CD4-positive, alpha-beta T cell treated with Interleukin-1 beta for 1 hour (primary cell): ENCODE measurements at places on chromosomes 12 and 14.

DNA sequence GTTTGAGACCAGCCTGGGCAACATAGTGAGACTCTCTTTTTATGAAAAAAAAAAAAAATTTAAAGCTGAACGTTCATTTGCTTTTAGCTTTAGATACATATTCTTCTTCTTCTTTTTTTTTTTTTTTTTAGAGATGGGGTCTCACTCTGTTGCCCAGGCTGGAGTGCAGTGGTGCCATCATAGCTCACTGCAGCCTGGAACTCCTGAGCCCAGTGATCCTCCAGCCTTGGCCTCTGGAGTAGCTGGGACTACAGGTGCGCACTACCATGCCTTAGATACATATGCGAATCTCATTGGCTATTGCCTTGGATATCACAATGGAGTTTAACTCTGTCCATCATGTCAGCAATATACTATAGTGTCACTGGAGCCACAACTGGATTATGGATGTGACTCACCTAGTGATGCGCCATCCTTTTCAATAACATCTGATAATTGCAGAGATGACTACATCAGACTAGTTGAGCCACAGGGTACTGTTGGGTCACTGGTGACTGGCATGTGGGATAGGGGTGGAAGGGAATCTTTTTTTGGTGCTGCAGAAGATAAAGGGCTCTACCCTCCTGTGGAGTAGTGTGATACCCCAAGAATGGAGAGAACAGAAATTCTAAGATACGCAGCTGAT is 2.7 kb upstream of the ADIPOR2 start:
- no peak for DNase-seq

DNA sequence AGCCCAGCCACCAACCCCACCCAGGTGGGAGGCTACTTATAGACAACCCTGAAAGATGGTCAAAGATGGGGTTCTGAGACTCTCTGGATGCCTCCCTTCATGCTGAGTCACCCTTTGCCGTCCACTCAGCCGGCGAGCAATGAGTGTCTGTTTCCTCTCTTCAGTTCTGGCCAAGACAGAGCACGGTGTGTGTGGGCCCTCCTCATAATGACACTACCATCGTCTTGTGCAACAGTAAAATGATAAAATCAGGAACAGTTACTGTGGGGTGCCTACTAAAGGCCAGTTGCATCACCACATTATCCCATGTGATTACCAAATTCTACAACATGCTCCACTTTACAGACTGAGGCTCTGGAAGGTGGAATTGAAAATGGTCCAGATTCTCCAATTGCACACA is 7.0 kb upstream of the BDKRB1 start:
- no peak for DNase-seq

DNA sequence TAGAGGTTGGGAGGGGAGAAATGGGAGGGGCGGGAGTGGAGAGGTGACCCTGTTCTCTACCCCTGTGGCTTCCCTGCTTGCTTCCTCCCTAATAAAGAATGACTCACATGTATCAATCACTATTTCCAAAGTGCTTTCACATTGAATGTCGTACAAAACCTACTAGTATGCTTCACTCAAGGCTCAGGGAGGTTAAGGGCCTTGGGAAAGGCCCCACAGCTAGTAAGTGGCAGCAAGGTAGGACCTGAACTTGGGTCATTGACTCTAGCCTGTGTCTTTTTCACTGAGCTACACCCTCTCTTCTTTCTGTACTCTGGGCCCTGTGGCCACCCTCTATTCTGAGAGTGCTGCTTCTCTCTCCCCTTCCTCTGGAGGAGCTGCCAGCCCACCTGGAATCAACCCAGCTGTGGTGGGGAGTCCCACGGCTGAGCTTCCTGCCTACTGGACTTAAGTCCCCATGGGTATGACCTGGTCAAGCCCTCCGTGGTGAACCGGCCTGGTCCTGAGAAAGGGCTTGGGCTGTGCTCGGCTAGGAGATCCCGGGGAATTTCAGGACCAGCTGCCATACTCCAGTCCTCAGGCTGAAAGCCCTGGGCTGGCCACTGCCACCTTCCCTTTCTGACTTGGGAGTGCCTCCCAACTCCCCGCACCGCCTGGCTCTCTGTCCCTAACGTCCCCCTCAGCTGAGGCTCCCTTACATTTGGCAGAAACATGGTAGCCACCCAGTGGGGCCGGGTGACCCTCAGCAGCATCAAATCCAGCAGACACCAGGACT is 13.0 kb downstream of the SLC48A1 start:
- DNase-seq, result no peak

DNA sequence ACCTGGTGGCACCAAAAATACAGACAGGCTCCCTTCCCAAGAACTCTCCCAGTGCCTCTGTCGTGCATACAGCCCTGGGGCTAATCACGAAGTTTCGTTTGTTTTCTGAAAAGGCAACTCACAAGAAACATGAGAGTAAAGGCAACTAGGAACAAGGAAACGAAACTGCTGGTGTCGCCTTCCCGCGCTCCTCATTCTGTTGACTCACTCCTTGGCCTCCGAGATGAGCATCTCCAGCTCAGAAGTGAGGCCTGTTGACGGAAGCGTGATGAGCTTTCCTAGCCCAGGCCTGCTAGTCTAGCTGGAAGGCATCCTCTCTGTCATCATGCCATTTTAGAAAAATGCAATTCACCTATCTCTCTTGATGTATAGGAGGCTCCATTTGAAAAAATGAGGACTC is 50.5 kb downstream of the TTC9 start:
- peak; percentile 58 for DNase-seq

GRCh38 chr12:16027002-16027401 is 115.9 kb downstream of the DERA start:
- no peak for DNase-seq

DNA sequence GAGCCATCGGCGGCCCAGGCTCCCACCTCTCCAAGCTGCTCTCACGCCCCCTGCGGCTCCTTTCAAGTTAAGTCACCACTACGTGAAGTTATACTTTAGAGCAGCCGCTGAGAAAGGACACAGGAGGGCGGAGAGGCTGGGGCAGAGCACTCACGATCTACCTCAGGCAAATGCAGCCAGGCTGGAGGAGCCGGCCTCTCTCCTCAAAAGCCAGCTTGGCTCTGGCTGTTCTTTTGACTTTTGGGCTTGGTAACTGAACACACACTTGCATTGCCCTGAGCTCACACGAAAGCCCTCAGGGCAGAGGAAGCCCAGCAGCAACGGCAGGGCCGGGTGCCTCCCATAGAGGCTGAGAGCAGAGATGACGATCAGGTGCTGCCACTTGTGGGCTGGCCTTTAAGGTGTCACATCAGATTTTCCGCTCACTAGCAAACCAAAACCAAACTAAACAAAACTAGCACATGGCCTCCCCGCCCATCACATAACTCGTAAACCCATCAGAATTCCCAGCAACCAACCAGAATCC is 75.2 kb downstream of the PITPNM2 start:
- DNase-seq, result peak; percentile 73

DNA sequence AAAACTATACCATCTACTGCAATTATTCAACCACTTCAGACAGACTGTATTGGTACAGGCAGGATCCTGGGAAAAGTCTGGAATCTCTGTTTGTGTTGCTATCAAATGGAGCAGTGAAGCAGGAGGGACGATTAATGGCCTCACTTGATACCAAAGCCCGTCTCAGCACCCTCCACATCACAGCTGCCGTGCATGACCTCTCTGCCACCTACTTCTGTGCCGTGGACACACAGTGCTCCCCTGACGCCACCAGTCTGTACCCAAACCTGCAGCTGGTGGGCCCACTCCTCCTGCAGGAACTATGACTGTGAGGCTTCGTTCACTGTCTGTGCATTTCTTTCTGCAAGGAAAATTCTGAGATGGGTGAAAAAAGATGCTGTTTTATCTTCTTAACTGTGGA is 284.7 kb downstream of the DAD1 start:
- DNase-seq, result no peak

GRCh38 chr12:10247436-10248058 is 34.9 kb downstream of the GABARAPL1 start:
- no peak for DNase-seq

DNA sequence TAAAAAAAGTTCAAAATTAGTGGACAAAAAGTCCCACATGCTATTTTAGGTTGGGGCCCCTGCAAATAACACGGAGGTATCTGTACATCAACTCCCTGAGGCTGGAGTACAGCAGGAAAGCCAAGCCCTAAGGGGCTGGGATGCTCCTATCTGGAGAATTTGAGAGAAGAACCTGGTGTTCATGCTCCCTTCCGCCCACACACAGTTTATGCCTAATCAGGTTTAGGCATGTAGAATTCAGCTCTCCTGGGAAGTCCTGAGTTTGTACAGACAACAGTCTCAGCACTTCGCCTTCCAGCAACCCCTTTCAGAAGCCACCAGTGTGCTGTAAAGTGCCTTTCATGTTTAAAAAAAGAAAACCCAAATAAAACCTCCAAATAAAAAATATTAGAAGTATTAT is 237.3 kb upstream of the GRIP1 start:
- DNase-seq, result no peak

DNA sequence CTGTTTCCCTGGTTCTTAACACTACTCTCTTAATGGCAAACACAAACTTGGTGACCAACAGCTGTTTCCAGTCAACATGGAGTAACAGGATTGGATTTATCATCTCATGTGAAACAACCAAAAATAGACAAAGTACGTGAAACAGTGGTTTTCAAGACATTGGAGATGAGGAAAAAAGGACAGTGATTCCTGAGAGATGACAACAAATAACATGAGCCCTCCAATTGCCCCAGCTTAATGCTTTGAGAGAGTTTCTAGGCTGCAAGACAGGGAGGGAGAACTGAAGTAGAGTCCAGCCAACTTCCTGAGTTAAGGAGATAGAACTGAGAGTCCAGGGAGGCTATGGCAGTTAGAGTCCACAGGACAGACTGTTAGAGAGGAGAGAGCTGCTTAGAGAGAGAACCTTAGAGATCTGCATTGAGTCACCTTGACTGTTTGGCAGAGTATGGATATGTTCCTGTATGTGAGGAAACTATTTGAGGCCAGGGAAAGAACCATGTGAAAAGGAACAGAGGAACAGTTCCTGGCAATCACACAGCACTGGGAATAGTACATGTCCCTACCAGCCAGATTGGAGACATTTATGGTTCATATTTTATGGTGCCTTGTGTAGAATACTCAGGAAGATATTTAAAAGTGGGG is 106.4 kb downstream of the PCNX1 start:
- no peak for DNase-seq

DNA sequence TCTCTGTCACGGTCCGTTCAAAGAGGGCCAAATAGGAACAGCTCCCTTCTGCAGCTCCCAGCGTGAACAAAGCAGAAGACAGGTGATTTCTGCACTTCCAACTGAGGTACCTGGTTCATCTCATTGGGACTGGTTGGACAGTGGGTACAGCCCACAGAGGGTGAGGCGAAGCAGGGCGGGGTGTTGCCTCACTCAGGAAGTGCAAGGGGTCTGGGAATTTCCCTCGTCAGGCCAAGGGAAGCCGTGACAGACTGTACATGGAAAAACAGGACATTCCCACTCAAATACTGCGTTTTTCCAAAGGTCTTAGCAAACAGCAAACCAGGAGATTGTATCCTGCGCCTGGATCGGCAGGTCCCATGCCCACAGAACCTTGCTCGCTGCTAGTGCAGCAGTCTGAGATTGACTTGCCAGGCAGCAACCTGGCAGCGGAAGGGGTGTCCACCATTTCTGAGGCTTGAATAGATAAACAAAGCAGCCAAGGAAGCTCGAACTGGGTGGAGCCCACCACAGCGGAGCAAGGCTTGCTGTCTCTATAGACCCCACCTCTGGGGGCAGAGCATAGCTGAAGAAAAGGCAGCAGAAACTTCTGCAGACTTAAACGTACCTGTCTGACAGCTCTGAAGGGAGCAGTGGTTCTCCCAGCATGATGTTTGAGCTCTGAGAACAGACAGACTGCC is 22.7 kb downstream of the SLC38A1 start:
- no peak for DNase-seq

DNA sequence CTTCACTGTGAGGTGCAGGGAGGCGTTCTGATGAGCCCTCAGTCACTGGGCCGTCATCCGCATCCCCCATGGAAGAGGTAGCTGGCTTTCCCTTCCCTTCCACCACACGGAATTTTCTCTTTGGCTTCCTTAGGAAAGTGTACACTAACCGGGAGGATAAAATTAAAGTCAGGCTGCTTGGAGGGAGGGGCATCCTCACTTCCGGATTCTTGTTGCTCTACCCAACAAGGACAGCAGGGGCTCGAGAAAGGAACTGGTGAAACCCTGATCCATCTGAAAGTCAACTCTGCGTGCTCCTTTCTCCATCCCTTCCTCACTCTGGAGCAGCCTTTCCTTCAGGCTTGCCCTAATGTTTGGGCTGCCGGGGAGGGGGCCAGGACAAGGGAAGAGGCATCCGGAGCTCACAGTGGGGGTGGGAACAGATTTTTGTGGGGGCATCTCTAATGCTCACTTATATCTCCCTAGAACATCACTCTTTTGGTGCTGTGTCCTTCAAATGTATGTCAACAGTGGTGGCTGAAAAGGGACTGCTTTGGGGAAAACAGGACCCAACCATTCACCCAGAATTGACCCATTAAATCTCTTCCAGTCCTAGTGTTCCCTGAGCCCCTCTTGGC is 101.4 kb upstream of the FKBP4 start:
- DNase-seq, result no peak

DNA sequence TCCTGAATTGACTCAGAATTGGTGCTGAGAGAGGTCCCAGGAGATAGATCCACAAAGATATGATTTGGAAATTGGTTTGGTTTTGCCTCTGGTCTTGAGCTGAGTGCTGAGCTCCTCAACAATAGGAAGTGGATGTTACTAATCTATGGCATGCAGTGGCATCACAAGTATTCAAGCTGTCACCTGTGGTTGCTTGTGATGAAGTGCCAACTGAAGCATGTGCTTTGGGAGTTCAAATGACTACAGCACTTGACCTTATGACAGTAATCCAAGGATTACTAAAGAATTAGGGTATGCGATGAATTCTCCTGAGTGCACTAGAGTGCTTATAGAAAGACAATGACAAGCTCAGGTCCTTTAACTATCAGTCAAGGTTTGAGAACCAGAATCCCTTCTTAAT is 406.2 kb downstream of the NOVA1 start:
- DNase-seq, result no peak

DNA sequence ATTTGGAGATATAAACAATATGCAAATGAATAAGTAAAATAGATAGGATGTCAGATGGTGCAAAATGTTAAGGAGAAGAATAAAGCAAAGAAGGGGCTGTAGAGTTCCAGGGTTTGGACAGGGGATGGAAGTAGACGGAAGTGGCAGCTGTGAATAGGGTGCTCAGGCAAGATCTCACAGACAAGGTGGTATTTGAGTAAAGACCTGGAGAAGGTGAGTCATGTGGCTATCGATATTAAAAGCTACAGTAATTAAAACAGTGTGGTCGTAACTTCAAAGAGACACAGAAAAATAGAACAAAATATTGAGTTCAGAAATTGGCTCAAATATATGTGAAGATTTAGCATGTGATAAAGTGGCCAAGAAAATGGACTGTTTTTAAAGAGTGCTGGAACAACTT is 61.3 kb upstream of the SLC38A2 start:
- DNase-seq, result no peak

DNA sequence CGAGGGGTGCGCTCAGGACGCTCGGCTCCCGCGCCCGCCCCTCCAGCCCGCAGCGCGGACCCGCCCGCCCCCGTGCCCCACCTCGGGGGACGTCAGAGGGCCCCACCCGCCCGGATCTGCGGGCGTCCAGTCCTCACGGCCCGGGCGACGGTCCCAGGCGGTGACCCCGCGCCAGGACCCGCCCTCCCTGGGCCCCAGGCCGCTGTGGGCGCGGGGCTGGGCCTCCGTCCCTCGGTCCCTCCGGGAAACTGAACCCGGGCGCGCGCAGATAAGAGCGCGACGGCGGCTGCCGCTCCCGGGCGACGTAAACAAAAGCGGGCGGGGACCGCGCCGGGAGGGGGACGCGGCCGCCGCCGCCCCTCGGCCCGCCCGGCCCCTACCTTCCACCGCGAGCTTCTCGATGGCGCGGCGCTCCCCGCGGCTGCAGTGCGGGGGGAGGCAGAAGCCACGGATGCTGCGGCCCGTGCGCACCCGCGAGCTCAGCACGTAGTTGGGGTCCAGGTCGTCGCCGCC is 1.1 kb downstream of the CKB start:
- DNase-seq, result peak; percentile 21

- no peak for DNase-seq
Observed at GRCh38 chr12:44509471-44509870, 366.6 kb downstream of the NELL2 start.
